CMK (cell line): ENCODE measurements at places on chromosomes 2 and 18.

DNA sequence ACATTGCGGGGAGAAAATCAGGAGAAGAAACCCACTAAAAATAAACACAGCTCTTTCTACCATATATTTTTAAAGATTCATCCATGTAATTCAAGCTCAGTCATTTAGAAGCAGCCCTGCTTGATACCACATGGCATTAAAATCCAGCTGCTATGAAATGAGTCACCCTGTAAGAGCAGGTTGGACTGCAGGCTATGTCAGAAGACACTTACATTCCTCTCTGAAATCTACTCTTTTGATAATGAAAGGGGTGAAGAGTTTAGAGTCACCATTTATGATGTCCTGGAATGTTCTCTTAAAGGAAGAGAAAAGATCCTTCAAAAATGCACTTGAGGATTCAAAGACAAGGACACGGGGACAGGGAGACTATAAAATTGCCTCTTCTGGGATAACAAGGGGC, 100.6 kb upstream of the APCDD1 start:
- DNase-seq: no peak

GRCh38 chr2:178205853-178206521, 11.7 kb downstream of the OSBPL6 start:
- no peak for DNase-seq

DNA sequence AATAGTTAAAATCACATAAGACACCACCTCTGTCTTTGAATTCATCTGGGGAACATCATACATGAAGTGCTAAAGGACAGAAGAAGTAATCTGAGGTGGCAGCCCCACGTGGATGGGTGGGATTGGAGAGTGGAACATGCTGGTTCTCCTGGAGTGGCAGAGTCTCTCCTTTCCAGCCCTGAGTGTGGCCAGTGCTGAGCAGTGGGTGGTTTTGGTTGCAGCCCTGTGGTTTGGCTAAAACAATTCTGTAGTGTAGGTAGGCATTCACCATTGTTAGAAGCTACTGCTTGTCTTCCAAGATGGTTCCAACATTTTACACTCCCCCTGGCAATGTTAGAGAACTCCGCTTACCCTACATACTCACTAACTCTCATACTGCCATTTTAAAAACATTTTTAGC, 396.4 kb upstream of the MEX3C start:
- no peak for DNase-seq

DNA sequence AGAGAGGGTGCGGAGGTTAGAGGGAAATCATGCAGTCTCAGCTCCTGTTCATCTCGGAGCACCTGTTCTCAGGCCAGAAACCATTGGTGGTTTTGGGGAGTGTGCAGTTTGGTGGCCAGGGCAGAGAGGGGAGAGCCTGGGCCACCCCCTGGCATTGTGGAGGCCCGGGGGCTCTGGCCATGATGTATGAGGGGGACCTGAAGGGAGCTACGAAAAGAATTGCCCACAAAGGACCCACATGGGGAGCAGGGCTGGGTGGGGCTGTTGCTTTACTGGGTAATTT, 87.7 kb downstream of the DGKD start:
- no peak for DNase-seq

- DNase-seq: no peak
Observed at GRCh38 chr2:159792599-159792998, 5.4 kb downstream of the CD302 start.

DNA sequence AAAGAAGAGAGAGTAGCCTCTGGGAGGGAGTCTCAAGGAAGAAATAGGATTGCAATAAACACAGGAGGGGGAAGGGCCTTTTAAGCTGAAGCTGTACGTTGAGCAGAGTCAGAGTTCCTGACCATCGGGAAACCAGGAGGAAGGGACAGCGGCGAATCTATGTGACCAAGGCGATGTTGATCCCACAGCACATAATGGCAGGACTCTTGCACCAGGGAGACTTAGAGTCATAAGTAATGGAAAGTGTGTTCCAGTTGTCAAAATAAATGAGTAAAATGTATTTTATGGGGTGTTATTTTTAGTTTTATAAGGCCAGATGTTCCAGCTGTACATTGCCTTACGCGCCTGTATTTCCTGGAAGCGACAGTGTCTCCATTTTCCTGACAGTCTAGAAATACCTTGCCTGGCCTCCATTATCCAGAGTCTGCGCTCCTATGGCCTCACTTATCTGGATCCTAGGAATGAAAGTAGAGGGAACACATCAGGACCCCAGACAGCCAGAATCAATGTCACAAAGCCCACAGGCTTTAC, 152.8 kb upstream of the COPS8 start:
- DNase-seq: no peak

DNA sequence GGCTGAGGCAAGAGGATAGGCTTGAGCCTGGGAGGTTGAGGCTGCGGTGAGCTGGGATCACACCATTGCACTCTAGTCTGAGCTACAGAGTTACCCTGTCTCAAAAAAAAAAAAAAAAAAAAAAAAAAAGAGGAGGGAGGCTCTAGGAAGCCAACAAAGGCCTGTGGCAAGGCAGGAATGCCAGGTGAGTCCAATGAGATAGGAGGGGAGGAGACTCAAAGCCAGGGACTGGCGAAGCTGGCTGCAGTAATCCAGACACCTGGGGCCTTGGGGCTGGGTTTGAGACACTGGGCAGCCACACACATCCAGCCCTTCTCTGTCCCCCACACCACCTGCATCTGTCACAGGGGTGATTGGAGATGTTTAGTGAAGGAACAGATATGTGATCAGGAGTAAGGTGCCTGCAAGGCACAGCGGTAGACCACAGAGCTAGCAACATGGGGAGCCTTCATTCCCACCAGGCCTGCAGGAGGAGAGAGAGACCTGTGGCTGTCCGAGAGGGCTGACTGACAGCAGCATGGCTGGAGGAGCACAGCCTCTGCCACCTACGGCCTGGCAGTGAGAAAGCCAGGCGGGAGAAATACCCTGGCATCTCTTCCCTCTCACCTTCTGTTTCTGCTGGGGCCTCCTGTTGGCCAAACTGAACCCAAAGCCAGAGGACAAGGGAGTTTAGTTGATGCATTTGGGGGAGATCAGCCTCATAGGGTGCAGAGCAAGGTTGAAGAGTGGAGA, 9.5 kb downstream of the CHPF start:
- no peak for DNase-seq

DNA sequence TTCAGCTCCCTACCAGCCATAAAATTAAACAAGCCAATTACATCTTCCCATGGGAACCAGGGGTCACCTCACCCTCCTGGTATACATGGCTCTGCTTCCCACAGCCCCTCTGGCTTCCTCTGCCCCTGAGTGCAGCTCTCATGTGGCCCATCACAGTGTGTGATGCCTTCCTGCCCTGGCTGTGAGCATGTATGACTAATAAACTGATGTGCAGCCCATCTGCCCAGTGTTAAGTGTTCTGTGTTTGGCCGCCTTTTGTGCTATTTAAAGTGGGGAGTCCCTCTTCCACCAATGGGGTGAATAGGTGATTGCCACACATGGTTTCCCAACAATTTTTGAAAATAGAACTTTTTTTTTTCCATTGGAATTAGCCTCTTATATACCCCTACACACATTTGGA, 87.7 kb upstream of the PIEZO2 start:
- DNase-seq: no peak

DNA sequence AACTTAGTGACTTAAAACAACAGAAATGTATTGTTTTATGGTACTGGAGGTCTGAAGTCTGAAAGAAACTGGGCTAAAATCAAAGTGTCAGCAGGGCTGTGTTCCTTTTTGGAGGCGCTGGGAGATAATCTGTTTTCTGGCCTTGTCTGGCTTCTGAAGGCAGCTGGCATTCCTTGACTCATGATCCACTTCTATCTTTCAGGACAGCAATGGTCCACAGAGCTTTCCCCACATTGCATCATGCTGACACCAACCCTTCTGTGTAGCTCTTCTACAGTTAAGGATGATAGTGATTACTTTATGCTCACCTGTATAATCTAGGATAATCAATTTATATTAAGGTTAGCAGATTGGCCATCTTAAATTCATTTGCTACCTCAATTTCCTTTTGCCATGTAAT, 392.1 kb downstream of the TDRD15 start:
- no peak for DNase-seq

DNA sequence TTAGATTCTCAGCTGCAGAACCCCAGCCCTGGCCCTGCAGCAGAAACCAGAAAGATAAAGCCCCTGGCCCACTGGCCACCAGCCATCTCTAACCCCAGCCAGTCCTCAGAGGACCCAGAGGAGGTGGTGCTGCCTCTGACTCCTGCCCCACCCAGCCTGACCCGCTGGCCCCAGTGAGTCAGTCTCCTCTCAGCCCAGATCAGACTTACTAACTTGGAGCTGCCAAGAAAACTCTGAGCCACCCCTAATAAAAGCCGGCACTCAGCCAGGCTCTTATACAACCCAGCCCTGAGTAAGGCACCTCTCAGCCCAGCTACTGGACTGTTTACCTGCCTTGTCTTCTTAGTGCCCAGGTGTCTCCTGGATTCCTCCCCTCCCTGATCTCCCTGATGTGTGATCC, 2.0 kb downstream of the SLC14A2 start:
- no peak for DNase-seq
